Endothelial cell of umbilical vein (primary cell): ENCODE measurements at places on chromosomes 7 and 10.
A peak's percentile ranks its signal among the peaks of the same experiment; 100 is the strongest.

GRCh38 chr10:43931308-43931930 lies 282.7 kb upstream of the ZNF32 start:
- H3K4me1 ChIP-seq: no peaks in the 10 kb centered on the region
- H3K4me3 ChIP-seq: no peak overlapping the region
- no peak overlapping the region for H3K27ac ChIP-seq
- DNase-seq: no peak

DNA sequence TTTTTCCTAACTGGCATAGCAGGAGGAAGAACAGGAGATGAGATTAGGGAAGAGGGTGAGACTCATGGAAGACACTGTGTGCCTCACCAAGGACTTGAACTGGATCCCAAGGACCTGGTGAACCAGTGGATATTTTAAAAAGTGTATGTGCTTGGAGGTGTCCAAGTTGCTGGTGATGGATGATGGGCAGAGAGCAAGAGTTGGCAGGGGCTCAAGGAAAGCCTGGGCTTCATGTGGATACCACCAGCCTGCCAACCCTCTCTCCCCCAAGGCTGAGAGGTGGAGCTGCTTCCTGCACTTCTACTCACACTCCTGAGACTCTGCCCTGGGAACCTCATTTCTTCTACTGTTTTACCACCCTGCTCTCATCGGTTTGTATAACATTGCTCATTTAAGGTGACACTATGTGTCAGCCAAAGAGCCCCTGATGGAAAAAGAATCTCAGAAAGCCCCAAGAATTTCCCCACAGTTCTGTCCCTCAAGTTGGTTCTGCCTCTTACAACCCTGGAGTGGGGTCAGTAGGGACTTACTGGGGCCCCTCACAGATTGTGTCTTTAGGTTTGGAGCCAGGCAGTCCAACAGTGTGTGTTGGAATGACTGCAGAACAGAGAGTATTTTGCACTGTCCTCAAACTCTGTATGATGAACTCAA lies 56.2 kb upstream of the PDCD4 start:
- no peak overlapping the region for H3K27ac ChIP-seq
- no peaks in the 10 kb centered on the region for H3K27me3 ChIP-seq
- no peak overlapping the region for H3K4me3 ChIP-seq
- no peaks in the 10 kb centered on the region for H3K4me1 ChIP-seq
- no peak for DNase-seq

DNA sequence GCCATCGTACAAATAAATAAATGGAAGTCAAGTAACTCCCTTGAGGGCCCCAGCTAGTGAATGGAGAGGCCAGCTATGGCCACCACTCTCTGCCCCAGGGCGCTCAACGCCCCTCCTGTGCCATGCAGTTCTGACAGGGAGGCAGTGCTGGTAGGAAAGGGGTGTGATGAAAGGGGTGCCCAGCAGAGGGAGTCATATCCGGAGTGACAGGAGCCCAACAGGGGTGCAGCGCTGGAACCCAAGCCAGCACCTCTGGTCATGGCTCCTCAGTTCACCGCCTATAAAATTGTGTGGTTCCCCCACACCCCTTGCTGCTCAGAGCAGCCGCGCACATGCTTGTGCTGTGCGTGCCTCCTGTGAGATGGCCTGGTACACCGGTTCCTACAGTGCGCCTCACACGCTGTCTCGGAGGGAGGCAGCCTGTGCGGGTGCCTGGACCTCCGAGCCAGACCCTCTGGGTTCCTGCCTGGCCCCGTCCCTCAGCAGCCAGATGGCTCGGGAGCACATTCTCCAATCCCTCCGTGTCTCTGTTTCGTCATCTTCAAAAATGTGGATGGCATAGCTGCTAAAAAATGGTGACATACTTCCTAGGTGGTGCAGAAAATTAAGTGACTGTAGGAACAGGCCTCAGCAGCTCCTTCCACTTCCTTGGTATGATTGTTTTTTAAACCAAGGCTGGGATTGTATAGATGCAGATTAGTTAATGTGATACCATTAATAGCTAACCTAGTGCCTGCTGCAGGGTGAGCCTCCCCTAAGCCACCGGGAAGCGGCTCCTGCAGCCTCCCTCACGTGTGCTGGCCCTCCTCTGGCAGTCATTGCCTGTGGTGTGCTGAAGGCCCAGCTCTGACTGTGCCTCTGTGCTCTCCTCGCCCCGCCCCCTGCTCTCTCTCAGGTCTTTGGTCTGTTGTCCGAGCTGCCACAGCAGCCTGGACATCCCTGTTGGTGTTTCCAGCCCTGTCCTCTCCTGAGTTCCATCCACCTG lies 125.8 kb downstream of the EGFR start:
- no peak for DNase-seq
- no peak overlapping the region for H3K4me3 ChIP-seq
- H3K4me1 ChIP-seq: peaks cover 9% of the 10 kb centered on the region

DNA sequence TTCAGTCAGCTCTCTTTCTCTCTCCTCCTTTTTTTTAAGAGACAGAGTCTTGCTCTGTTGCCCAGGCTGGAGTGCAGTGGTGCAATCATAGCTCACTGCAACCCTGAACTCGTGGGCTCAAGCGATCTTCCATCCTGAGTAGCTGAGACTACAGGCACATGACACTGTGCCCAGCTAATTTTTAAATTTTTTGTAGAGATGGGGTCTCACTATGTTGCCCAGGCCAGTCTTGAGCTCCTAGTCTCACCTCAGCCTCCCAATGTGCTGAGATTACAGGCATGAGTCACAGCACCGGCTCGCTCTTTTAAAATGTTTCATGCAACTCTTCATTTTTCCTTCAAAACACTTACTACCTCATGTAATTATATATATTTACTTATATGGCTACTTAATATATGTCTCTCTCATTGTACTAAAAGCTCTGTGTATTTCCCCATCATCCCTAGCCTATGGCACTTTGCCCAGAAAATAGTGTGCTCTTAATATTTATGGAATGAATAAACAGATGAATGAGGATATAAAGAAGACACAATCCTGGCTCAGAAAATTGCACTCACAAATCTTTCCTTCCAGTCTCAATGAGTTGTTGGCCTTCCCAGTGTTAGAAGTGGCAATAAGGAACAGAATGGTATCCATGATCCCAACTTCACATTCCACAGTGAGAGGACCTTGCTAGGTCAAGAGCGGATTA lies 33.9 kb downstream of the EBLN1 start:
- no peak for DNase-seq
- no peak overlapping the region for H3K27ac ChIP-seq
- no peaks in the 10 kb centered on the region for H3K36me3 ChIP-seq
- no peaks in the 10 kb centered on the region for H3K4me1 ChIP-seq
- H3K4me3 ChIP-seq: no peak overlapping the region

DNA sequence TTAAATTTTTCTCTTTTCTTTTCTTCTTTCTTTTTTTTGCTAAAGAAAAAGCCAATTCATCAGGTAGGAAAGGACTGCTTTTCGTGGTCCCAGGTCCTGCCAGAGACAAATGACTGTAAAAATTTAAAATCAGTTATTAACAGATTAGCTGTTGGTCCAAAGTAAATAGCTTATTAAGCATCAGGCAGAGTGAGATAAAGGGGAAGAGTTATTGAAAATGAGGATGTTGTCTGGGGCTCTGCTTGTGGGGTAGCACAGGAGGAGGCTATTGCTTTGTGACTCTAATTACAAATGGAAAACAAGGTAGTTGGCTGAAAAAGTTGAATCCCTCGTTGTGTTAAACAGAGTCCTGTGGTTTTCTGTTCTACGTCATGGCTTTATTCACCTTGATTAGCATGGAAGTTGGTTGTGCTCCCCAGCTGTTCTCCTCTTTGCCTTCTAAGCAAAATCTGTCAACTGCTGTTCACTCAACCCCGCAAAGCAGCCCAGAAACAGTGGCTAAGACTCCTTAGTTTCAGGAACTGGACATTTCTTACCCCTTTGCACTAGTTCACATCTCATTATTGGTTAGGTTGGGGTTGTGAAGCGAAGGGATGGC lies 128.9 kb downstream of the SNX10 start:
- no peak overlapping the region for H3K27ac ChIP-seq
- peaks cover 23% of the 10 kb centered on the region for H3K4me1 ChIP-seq
- H3K36me3 ChIP-seq: no peaks in the 10 kb centered on the region
- DNase-seq: no peak

- no peaks in the 10 kb centered on the region for H3K36me3 ChIP-seq
- H3K4me1 ChIP-seq: peaks cover 50% of the 10 kb centered on the region
- DNase-seq: no peak
- no peaks in the 10 kb centered on the region for H3K27me3 ChIP-seq
- H3K27ac ChIP-seq: peak overlapping the region; percentile 77
- H3K4me3 ChIP-seq: no peak overlapping the region
Observed at GRCh38 chr10:77159538-77160110, 478.0 kb downstream of the KCNMA1 start.
